Esophagus muscularis mucosa (tissue), 4 donors: ENCODE measurements at places on chromosomes 1 and 21. TPM values are rescaled to one million over a fixed set of nuclear protein-coding genes. Genes with fewer than 3 reads are reported as not detected.

The FNBP1L gene
- total RNA-seq, result 14.9 TPM

The NLRP3 gene
- 1.5 TPM for total RNA-seq

The CASZ1 gene
- 31.0 TPM for total RNA-seq

The PLA2G2F gene
- not detected for total RNA-seq

- no peak for DNase-seq
Measured at GRCh38 chr1:54794451-54795355, 6.4 kb downstream of the TTC22 start.

DNA sequence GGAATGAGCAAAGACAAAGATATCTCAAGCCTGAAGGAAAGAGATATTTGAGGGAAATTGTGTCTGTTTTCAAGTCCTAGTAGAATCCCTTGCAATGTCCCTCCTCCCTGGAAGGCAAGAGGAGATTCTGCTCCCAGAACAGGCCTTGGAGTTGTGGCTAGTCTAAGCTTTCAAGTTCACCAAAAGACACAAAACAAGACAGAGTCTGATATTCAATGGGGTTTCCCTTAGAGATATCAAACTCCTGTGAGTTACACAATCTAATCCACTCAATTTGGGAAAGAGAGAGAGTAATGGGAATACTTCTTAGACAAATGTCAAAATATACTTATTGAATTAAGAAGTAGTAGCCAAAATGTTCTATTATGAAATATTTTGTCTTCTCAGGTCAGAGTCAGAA lies 162.8 kb upstream of the ADAMTS5 start:
- DNase-seq, result no peak

GRCh38 chr1:34984435-34984792 lies 733 bp downstream of the TMEM35B start:
- no peak for DNase-seq

GRCh38 chr1:208475951-208476845 lies 232.0 kb upstream of the PLXNA2 start:
- DNase-seq, result no peak
